ENCODE measurements at places on chromosomes 3 and 15.

- no peaks in the 10 kb centered on the region for H3K27me3 ChIP-seq
- H3K27ac ChIP-seq = no peak overlapping the region
- peaks cover 37% of the 10 kb centered on the region for H3K36me3 ChIP-seq
- no peak for DNase-seq
- peaks cover 38% of the 10 kb centered on the region for H3K4me1 ChIP-seq
Observed at GRCh38 chr15:74845581-74845980, 2.6 kb upstream of the ULK3 start.

DNA sequence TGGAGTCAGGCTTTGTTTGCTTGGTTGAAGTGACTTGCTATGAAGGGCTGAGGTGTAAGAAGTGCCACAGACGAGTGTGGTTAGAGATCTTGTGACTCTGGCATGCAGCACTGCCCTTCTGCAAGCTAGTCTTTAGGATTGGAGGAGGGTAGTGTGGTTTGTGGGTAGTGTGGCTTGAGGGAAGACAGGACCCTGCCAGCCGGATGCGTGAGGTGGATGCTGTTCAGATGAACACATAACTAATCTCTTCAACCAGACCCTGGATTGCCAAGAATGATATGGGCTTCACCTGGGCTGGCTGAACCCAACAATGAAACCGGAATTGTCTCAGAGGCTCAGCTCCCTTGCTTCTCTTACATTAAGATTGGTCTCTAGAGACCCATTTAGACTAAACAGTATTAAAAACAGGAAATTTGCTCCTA lies 32.7 kb downstream of the STARD9 start:
- H3K4me3 ChIP-seq = no peak overlapping the region
- peak overlapping the region; percentile 39 for H3K27ac ChIP-seq
- H3K36me3 ChIP-seq = peaks cover 5% of the 10 kb centered on the region
- H3K4me1 ChIP-seq = peaks cover 86% of the 10 kb centered on the region

DNA sequence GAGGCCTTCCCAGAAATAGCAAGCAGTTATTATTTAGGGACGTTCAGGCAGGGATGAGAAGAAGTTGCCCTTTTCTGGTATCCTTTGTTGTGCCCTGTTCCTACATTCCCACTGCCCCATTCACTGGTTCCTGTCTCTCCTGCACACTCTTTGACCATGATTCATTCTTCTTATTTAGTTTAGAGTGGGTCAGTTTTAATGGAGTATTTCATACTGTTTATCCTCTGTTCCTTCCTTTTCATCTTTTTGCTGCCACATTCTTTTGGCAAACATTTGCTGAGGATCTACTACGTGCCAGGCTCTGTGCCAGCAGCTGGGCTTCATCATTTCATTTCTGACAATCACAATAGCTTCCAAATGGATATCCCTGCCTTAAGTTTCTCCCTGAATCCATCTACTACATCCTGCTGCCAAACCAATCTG lies 11.8 kb upstream of the EID1 start:
- H3K27ac ChIP-seq = no peak overlapping the region
- H3K4me1 ChIP-seq = no peaks in the 10 kb centered on the region
- H3K36me3 ChIP-seq = no peaks in the 10 kb centered on the region
- no peak for DNase-seq
- no peaks in the 10 kb centered on the region for H3K27me3 ChIP-seq

DNA sequence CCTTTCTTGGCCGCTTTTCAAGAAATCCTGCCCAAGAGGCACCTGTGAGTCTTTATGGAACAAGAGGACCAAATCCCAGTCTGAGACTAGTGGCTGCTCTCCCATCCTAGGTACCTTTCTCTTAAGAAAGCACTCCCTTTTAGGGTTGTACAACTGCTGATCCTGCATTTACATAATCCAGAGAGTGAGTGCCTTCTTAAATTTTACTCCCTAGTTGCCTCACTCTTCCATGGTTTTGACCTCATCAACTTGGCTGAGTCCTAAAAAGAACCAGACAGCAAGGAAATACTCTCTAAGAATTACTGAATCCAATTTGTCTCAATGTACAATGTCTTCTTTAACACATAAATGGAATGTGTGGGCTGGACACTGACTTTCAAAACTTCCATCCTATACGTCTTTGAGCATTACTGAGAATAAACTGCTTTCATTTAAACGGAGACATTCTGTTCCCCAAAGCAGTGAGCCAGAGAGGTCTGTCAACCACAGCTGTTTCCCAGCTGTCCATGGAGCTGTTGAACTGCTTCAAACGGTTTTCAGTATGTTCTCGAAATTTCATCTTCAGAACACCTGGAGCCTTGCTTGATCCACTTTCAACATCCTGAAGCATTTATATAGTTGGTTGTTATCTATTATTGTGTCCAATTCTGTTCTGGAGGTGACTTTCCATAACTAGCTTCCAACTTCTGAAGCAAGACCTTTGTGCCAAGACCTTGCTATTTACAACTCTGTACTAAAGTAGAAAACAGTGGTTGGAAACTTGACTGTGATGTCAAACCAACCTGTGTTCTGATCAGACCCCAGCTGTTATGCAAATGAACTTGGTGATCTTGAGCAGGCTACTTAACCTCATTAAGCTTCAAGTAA lies 179.1 kb downstream of the SLC9A9 start:
- no peak overlapping the region for H3K4me3 ChIP-seq
- no peaks in the 10 kb centered on the region for H3K36me3 ChIP-seq
- H3K27ac ChIP-seq = no peak overlapping the region
- no peak for DNase-seq

DNA sequence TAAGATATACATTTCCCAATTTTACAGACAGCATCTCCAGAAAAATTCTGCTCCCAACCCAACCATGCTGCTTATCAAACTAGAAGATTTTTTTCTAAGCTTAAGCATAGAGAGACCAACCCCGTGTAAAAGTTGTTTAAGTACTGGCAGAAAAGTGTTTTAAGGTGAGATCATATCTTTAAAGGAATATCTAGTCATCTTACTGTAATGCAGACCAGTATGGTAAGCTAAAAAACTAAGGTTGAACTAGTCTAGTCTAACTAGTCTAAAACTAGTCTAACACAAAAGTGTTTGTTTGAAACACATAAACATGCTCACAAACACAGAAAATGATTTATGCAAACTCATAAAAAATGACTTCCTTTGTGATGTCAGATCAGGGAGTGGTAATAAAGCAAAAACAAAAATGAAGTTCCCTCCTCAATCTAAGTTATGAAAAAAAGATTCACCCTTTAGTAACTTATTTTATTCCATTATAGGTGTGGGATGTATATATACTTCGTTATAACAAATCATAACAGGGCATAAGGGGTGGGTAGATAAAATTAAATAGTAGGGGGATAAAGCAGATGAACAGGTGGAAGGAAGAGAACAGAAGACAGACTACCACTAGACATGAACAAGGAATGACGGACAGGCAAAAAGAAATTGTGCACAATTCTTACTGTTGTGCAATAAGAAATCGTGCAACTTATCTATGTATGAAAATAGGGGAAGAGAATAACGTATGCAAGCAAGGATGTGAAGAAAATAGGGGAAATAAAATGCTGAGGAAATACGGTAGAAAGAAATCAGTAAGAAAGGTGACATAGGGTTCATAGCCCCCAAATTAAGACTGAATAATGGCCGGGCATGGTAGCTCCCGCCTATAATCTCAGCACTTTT lies 10.0 kb downstream of the MYO5A start:
- H3K36me3 ChIP-seq = no peaks in the 10 kb centered on the region
- DNase-seq = no peak
- H3K27me3 ChIP-seq = no peaks in the 10 kb centered on the region
- no peak overlapping the region for H3K27ac ChIP-seq
- H3K4me3 ChIP-seq = no peak overlapping the region

GRCh38 chr3:79247725-79248043 lies 520.1 kb downstream of the ROBO1 start:
- no peaks in the 10 kb centered on the region for H3K27me3 ChIP-seq
- DNase-seq = peak; percentile 23
- no peaks in the 10 kb centered on the region for H3K4me1 ChIP-seq
- H3K4me3 ChIP-seq = no peak overlapping the region

DNA sequence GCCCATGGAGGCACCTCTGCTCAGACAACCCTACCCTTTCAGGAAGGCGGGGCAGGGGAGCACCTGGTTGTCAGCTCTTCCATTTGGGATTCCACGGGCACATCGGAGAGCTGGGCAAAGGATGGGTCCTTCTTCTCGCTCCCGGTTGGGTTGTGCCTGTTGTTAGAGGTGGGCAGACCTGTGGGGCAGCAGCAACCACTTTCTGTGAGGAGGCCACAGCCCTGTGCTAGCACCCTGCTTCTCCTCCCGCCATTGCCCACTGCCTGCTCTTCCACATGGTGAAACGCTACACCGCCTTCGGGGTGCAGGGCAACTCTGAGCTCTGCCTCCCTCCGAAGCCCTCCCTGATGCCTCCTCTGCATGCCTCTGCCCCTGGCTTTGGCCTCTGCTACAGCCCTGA lies 7.0 kb upstream of the HHATL start:
- no peak overlapping the region for H3K4me3 ChIP-seq
- no peak for DNase-seq
- no peaks in the 10 kb centered on the region for H3K36me3 ChIP-seq

- DNase-seq = no peak
- no peaks in the 10 kb centered on the region for H3K36me3 ChIP-seq
- no peaks in the 10 kb centered on the region for H3K4me1 ChIP-seq
- no peak overlapping the region for H3K4me3 ChIP-seq
- peaks cover 9% of the 10 kb centered on the region for H3K27me3 ChIP-seq
Observed at GRCh38 chr3:117761703-117762620, 1052.4 kb downstream of the TUSC7 start.

DNA sequence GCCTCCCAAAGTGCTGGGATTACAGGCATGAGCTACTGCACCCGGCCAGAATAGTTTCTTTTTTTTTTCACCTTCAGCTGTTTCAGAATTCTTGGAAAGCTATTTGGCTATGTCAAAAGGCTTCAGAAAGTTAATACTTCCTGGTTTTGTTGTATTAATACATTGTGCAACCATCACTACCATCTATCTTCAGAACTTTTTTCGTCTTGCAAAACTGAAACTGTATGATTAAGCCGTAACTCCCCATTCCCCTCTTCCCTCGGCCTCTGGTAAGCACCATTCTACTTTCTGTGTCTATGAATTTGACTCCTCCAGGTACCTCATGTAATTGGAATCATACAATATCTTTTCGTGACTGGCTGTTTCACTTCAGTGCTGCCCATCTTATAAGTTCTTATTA lies 5.2 kb upstream of the NOX5 start:
- no peak overlapping the region for H3K27ac ChIP-seq
- H3K27me3 ChIP-seq = no peaks in the 10 kb centered on the region
- no peak overlapping the region for H3K4me3 ChIP-seq
- H3K36me3 ChIP-seq = no peaks in the 10 kb centered on the region
- no peaks in the 10 kb centered on the region for H3K4me1 ChIP-seq
- DNase-seq = no peak

GRCh38 chr3:56787784-56788256 lies 13.9 kb downstream of the ARHGEF3 start:
- peak overlapping the region; percentile 77 for H3K27ac ChIP-seq
- no peak for DNase-seq
- H3K4me1 ChIP-seq = peaks cover 98% of the 10 kb centered on the region
- H3K4me3 ChIP-seq = no peak overlapping the region
- no peaks in the 10 kb centered on the region for H3K36me3 ChIP-seq
- H3K27me3 ChIP-seq = no peaks in the 10 kb centered on the region

- H3K4me1 ChIP-seq = no peaks in the 10 kb centered on the region
- no peaks in the 10 kb centered on the region for H3K27me3 ChIP-seq
- H3K27ac ChIP-seq = no peak overlapping the region
Observed at GRCh38 chr3:154398084-154398967, 31.7 kb downstream of the GPR149 start.

DNA sequence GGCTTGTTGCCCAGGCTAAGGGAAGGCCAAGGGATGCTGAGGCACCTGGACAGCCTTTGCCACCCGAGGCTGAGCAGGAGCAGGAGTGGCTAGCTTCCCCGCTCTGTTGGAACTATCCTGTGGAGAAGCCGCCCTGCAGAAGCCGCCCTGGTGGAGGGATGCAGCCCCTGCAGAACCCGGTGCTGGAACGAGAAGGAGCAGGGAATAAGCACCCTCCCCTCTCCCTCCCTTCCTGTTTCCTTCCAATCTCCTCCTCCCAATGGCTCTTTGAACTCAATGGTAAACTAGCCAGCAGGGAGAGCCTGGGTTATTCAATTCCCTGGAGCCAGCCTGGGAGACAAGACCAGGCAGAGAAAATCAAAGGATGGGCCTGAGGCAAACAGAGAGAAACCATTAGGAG lies 11.8 kb upstream of the HRG start:
- no peak for DNase-seq
- no peak overlapping the region for H3K27ac ChIP-seq
- H3K27me3 ChIP-seq = no peaks in the 10 kb centered on the region

DNA sequence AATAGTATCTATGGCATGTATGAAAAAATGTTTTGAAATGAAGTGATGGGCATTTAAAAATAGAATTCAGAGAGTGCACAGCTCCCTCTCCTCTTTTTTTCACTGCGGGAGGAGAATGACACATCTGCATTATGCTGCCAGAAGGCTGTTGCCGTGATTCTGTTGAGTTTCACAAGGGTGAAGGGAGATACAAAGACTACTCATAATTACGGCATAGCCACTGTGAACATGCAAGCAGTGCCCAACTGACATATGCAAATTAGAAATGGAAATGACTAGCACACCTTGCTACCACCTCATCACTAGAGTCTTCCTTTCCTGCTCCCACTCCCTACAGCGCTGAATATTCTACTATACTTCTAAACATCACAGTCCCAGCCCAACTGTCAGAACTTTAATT lies 20.1 kb downstream of the IFT57 start:
- no peaks in the 10 kb centered on the region for H3K36me3 ChIP-seq
- no peak for DNase-seq
- no peaks in the 10 kb centered on the region for H3K27me3 ChIP-seq
- H3K27ac ChIP-seq = no peak overlapping the region
- H3K4me1 ChIP-seq = no peaks in the 10 kb centered on the region
- H3K4me3 ChIP-seq = no peak overlapping the region
